Activated CD4-positive, alpha-beta memory T cell treated with anti-CD3 and anti-CD28 coated beads, Interleukin-2, amount 10 ng/mL, durations not matched to agents 7 days and 5 days (primary cell): ENCODE measurements at places on chromosomes 11 and 22. TPM values are rescaled to one million over a fixed set of nuclear protein-coding genes. Genes with fewer than 3 reads are reported as not detected.

GRCh38 chr11:26792941-26793340 lies 71.1 kb upstream of the SLC5A12 start:
- no peaks in the 10 kb centered on the region for H3K4me1 ChIP-seq
- DNase-seq, result no peak
- H3K4me3 ChIP-seq, result no peak overlapping the region
- no peaks in the 10 kb centered on the region for H3K27me3 ChIP-seq

FAM181B gene
- not detected for total RNA-seq

DNA sequence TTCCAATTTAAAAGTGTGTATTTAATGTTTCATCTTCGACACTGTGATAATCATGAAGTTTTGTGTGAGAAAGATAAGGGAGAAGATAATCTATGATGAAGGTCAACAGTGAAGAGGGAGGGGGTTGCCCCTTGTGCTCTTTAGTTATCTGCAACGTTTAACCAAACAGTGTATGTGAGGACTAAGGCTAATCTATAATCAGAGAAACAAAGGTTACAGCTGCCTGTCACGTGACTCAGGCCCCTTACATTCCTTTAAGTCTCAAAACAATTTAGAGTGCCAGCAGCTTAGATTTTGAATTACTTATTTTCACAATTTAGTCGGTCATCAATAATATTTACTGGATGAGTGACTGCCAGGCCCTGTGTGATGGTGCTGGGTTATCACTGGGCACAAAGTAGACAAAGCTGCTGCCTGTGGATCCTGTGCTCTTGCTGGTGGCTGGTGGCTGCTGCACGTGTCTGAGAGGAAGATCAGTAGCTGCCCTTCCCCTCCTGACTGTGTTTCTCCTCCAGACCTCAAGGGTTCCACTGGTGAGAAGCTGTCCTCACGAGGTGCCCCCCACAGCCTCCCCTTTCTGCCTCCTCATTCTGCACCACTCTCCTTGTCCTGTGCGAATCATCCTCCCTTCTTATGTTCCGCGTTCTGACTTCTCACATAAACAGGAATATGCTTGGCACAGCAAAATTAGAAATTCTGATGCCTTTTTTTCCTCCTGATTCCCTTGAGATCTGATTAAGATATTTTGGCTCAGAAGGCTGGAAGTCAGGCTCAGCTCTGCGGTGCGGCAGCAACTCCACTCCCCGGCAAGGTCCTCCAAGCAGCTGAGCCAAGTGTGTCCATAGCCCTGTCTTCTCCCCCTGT lies 331.1 kb upstream of the B3GAT1 start:
- no peaks in the 10 kb centered on the region for H3K27me3 ChIP-seq
- no peaks in the 10 kb centered on the region for H3K4me1 ChIP-seq
- H3K4me3 ChIP-seq, result no peak overlapping the region
- H3K36me3 ChIP-seq, result no peaks in the 10 kb centered on the region

RAB36 gene
- not detected for total RNA-seq

GRCh38 chr22:33110562-33111163 lies 52.5 kb upstream of the SYN3 start:
- H3K4me1 ChIP-seq, result no peaks in the 10 kb centered on the region
- no peak overlapping the region for H3K4me3 ChIP-seq
- H3K36me3 ChIP-seq, result no peaks in the 10 kb centered on the region
- no peaks in the 10 kb centered on the region for H3K27me3 ChIP-seq
- DNase-seq, result no peak
- no peak overlapping the region for H3K27ac ChIP-seq

OR56B4 gene
- total RNA-seq, result not detected

DNA sequence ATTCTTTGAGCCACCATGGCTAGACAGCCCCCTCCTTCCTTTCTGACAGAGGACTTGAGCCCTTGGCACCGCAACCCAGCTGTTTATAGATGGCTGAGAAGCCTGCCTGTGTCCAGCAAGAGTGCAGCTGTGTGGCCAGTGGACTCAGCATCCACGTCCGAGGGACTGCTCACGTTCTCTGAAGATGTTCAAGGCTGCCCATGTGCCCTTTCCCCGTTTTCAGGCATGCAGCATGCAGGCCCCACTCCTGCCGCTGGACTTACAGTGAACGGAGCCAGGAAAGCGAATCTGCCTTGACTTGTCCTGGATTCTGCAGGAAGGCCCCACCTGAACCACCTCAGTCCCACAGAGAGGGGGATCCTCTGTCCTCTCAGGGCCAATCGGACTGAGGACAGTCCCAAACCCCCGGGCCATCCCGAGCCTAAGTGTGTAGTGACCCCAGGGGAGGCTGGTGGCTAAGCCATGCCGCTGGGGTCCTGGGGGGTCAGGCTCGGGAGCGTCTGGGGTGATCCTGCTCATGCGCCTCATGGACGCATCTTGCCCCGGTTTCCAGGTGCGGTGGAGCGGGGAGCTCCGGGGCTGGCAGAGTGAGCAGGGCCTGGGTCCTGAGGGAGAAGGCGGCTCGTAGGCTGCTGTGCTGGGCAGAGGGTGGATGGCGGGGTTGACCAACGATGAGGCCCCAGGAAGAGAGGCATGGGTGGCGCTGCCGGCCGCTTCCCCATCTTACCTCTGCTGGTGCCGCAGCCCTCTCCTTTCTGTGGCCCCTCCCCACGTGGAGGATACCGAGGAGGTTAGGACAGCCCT lies 170.7 kb downstream of the CTTN start:
- H3K4me1 ChIP-seq, result no peaks in the 10 kb centered on the region
- H3K27ac ChIP-seq, result no peak overlapping the region
- no peaks in the 10 kb centered on the region for H3K36me3 ChIP-seq
- DNase-seq, result no peak
- no peak overlapping the region for H3K4me3 ChIP-seq

DNA sequence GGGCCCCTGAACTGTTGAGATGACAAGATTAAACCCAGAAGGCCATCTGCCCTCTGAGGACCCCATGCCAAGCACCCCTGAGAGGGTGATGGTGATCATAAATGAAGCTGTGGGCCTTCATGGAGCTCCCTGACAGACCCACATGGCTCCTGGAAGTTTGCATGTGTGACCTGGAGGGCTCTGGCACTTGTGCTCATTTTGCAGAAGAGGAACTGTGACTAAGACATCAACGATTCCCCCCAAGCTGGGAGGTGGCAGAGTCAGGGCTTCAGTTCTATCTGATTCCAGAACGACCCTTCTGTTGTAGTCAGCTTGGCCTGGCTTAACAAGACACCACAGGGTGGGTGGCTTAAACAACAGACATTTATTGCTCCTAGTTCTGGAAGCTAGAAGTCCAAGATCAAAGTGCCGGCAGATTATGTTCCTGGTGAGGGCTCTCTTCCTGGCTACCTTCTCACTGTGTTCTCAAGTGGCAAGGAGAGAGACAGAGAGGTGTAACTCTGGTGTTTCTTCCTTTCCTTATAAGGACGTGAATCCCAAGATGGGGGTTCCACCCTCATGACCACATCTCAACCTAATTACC lies 46.4 kb upstream of the CD82 start:
- no peak for DNase-seq
- peaks cover 36% of the 10 kb centered on the region for H3K27me3 ChIP-seq
- H3K4me3 ChIP-seq, result no peak overlapping the region

- peaks cover 46% of the 10 kb centered on the region for H3K36me3 ChIP-seq
- no peak overlapping the region for H3K4me3 ChIP-seq
- no peak overlapping the region for H3K27ac ChIP-seq
- no peaks in the 10 kb centered on the region for H3K27me3 ChIP-seq
- peak; percentile 73 for DNase-seq
Observed at GRCh38 chr11:33065445-33066178, 26.2 kb downstream of the TCP11L1 start.

DNA sequence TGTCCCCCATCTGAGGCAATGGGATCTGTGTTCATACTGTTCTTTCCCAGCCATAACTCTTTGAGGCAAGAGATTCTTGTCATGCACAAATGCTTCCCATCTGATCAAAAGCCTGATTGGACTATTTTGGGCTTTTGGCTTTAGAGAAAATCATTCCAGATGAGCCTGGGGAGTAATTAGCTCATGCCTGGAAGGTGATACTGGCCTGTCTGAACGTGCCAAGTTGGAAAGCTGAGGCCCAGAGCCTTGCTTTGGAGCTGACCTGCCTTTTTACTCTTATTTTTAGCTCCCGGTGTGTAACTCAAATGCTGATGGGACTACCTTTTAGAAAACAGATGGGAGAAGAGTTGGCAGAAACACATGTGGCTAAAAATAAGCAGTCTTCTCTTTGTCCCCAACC lies 105.0 kb downstream of the DBX1 start:
- no peaks in the 10 kb centered on the region for H3K27me3 ChIP-seq
- no peaks in the 10 kb centered on the region for H3K4me1 ChIP-seq
- H3K27ac ChIP-seq, result no peak overlapping the region
- H3K4me3 ChIP-seq, result no peak overlapping the region

GRCh38 chr11:59188954-59189353 lies 17.0 kb downstream of the DTX4 start:
- no peak overlapping the region for H3K4me3 ChIP-seq
- H3K36me3 ChIP-seq, result no peaks in the 10 kb centered on the region
- no peaks in the 10 kb centered on the region for H3K4me1 ChIP-seq
- no peak for DNase-seq
- H3K27ac ChIP-seq, result no peak overlapping the region
- H3K27me3 ChIP-seq, result peaks cover 1% of the 10 kb centered on the region

DNA sequence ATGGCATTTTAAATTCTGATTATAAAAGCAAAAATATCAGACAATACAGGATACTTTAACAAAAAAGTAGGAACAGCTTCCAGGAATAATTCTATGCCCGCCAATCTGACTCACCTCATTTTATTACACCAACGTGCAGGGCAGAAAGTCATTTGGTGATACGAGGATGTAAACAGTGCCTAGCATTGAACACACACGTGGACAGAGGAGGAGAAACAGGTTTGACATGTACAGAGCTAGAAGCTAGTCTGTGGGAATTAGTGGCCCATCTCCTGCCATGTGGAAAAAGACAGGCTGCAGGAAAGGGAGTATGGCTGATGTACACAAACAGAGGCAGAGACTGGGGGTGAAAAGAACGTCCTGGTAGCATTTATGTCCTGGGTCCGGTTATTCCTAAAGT lies 9.0 kb upstream of the SPINDOC start:
- DNase-seq, result no peak
- no peaks in the 10 kb centered on the region for H3K36me3 ChIP-seq
- H3K27ac ChIP-seq, result no peak overlapping the region
- H3K4me1 ChIP-seq, result no peaks in the 10 kb centered on the region
- peaks cover 5% of the 10 kb centered on the region for H3K27me3 ChIP-seq
- no peak overlapping the region for H3K4me3 ChIP-seq

ESAM gene
- 1.0 TPM for total RNA-seq

KDM4E gene
- not detected for total RNA-seq

GRCh38 chr11:1556278-1556902 lies 15.7 kb downstream of the DUSP8 start:
- no peaks in the 10 kb centered on the region for H3K36me3 ChIP-seq
- no peak overlapping the region for H3K4me3 ChIP-seq
- H3K27ac ChIP-seq, result no peak overlapping the region
- no peaks in the 10 kb centered on the region for H3K27me3 ChIP-seq
- H3K4me1 ChIP-seq, result no peaks in the 10 kb centered on the region

- DNase-seq, result no peak
- no peaks in the 10 kb centered on the region for H3K4me1 ChIP-seq
- no peak overlapping the region for H3K27ac ChIP-seq
- H3K27me3 ChIP-seq, result no peaks in the 10 kb centered on the region
- H3K4me3 ChIP-seq, result no peak overlapping the region
Observed at GRCh38 chr11:4134806-4135205, 40.2 kb downstream of the RRM1 start.

GRCh38 chr22:40414838-40415505 lies 44.6 kb downstream of the SGSM3 start:
- H3K4me1 ChIP-seq, result peaks cover 25% of the 10 kb centered on the region
- peak overlapping the region; percentile 56 for H3K27ac ChIP-seq
- H3K27me3 ChIP-seq, result no peaks in the 10 kb centered on the region
- no peak for DNase-seq
- H3K36me3 ChIP-seq, result peaks cover 58% of the 10 kb centered on the region
- H3K4me3 ChIP-seq, result no peak overlapping the region

GRCh38 chr11:78809931-78810541 lies 235.4 kb upstream of the NARS2 start:
- no peak overlapping the region for H3K27ac ChIP-seq
- no peaks in the 10 kb centered on the region for H3K4me1 ChIP-seq
- peaks cover 3% of the 10 kb centered on the region for H3K27me3 ChIP-seq
- no peak for DNase-seq
- no peaks in the 10 kb centered on the region for H3K36me3 ChIP-seq

DNA sequence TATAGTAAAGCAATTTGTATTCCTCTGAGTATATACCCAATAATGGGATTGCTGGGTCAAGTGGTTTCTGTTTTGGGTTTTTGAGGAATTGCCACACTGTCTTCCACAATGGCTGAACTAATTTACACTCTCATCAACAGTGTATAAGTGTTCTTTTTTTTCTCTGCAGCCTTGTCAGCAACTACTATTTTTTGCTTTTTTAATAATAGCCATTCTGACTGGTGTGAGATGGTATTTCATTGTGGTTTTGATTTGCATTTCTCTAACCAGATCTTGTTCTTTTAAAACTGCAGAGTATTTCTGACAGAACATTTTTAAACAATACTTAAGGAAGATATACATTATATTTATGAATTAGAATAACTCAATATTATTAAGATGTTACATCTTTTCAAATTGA lies 1140.5 kb upstream of the CNTN5 start:
- H3K4me1 ChIP-seq, result no peaks in the 10 kb centered on the region
- DNase-seq, result no peak
- no peaks in the 10 kb centered on the region for H3K36me3 ChIP-seq
- no peak overlapping the region for H3K4me3 ChIP-seq
